ENCODE measurements at places on chromosomes 12 and 14. TPM values are rescaled to one million over a fixed set of nuclear protein-coding genes. Genes with fewer than 3 reads are reported as not detected.

The PRH2 gene
- total RNA-seq = not detected

The PMCH gene
- total RNA-seq = not detected

The SSPN gene
- total RNA-seq = 0.45 TPM

The SNRPF gene
- 197 TPM for total RNA-seq

The CRACR2A gene
- total RNA-seq = 1.3 TPM

The BCL2L2 gene
- total RNA-seq = 18.2 TPM

The DDX11 gene
- 45.0 TPM for total RNA-seq

The KRT1 gene
- total RNA-seq = not detected

The ZNF740 gene
- 14.3 TPM for total RNA-seq

The EIF2S3B gene
- total RNA-seq = 0.66 TPM

The KRT73 gene
- not detected for total RNA-seq

The CCND2 gene
- total RNA-seq = not detected

The RPL36AL gene
- total RNA-seq = 409 TPM

The ANKRD33 gene
- not detected for total RNA-seq

The OTUB2 gene
- 2.9 TPM for total RNA-seq

The CKAP4 gene
- total RNA-seq = 86.1 TPM

The ARHGAP9 gene
- 0.69 TPM for total RNA-seq

The LBHD2 gene
- 0.22 TPM for total RNA-seq

The BATF gene
- not detected for total RNA-seq

The TEX22 gene
- total RNA-seq = 0.06 TPM

The JPH4 gene
- total RNA-seq = 0.07 TPM

The EML1 gene
- total RNA-seq = 38.3 TPM

The TAS2R8 gene
- total RNA-seq = not detected

Measured in A549 treated with dexamethasone at 1 μM for 4 hours (cell line).